ENCODE measurements at places on chromosomes 12 and 14.
A peak's percentile ranks its signal among the peaks of the same experiment; 100 is the strongest.

- DNase-seq: no peak
Observed at GRCh38 chr14:75602503-75602902, 24.1 kb downstream of the FLVCR2 start.

DNA sequence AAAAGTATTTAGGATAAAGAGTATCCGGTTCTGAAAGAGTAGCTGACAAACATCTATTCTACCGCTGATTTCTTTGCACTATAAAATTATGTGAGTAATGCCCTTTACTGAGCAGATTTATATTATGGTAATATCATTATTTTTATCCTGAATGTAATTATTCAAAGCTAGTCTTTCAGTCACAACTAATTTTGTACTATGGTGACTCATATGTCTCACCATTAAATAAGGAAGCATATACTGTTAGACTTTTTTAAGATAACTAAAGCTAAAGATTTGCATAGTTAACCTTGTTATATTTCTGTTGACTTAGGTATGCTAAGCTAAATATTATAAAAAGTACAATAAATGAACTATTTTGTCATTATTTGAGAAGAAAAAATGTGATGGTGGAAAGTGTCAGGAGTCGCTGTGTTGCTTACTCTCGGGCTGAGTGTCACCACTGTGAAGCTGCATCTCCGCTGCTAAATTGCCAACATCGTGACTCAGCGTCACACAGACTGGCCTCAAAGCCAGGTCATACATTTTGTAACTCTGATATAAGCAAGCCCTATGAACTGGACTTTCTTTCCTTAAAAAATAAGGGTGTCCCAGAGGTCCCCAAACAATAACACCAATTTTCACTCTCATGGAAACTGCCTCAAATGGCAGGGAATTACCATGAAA, 69.1 kb upstream of the SSTR1 start:
- DNase-seq: peak; percentile 7

- no peak for DNase-seq
Observed at GRCh38 chr12:122987086-122987951, 6.8 kb downstream of the ARL6IP4 start.

DNA sequence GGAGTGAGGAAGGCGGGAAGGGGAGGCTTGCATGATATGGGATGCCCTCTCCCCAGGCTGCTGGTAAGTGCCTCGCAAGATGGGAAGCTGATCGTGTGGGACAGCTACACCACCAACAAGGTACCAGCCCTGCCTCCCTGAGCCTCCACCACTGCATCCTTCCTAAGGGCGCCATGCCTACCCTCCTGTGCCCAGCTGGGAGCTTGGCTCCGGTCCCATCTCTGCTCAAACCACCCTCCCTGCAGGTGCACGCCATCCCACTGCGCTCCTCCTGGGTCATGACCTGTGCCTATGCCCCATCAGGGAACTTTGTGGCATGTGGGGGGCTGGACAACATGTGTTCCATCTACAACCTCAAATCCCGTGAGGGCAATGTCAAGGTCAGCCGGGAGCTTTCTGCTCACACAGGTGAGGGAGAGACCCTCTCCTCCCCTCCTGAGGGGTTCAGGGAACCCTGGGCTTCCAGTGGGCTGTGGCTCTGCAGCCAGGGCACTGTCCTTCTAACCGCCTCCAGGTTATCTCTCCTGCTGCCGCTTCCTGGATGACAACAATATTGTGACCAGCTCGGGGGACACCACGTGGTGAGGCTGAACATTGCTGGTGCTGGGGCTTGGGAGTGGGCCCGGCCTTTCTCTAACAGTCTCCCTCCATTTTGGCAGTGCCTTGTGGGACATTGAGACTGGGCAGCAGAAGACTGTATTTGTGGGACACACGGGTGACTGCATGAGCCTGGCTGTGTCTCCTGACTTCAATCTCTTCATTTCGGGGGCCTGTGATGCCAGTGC, 2.6 kb downstream of the GNB3 start:
- no peak for DNase-seq

GRCh38 chr12:119681728-119682638, 14.1 kb downstream of the PRKAB1 start:
- no peak for DNase-seq

GRCh38 chr12:45235087-45236025, 19.5 kb downstream of the ANO6 start:
- DNase-seq: no peak

- no peak for DNase-seq
Observed at GRCh38 chr12:93683410-93683809, 6.2 kb downstream of the CRADD start.

- DNase-seq: no peak
Observed at GRCh38 chr12:79085106-79085682, 220.6 kb downstream of the SYT1 start.

GRCh38 chr14:20118795-20119194, 8.3 kb downstream of the OR4K17 start:
- DNase-seq: no peak

DNA sequence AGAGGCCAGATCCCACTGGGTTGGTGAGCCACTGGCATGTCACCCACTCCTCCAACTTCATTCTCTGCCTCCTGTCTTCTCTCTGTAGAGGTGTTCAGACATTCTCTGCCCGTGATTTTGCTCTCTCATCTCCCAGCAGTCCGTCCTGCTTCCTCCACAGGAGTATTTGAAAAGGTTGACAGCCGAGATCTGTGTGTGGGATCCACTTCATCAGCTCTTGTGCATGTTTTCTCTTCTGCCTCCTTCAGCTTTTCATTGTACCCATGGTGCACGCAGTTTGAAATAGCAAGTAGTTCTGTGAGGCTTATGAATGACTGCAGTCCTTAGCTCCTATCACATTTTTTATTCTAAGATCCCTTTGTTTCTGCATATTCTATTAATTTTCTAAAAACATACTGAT, 34.8 kb downstream of the ZC3H14 start:
- no peak for DNase-seq

DNA sequence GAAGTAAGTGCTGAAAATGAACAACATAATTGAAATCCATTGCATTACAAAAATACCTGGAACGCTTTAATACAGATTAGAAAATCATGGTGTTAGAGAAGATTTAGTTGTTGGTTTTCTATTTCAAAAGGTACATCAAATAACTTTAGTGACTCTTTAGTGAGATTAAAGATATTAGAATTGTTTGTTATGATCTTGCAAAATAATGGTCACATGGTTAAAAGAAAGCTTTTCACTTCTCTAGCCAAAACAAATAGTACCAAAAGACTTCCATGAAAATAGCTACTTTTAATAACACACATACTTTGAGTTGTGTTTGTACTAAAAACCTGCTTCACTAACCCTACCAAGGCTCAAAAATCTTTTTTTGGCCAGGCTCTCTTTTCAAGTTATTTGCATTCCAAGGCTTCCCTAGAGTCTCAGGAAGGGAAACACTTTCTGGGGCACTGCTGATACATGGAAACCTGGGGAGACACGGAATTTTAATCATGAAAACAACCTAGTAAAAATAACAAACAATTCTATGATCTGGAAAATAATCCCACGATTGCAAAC, at the start of gene SLCO1A2:
TSS of gene SLCO1A2 (minus strand) at position 147 of the 555 bp plus-strand sequence. CDS start 270 bp downstream, outside the sequence.
- DNase-seq: no peak

DNA sequence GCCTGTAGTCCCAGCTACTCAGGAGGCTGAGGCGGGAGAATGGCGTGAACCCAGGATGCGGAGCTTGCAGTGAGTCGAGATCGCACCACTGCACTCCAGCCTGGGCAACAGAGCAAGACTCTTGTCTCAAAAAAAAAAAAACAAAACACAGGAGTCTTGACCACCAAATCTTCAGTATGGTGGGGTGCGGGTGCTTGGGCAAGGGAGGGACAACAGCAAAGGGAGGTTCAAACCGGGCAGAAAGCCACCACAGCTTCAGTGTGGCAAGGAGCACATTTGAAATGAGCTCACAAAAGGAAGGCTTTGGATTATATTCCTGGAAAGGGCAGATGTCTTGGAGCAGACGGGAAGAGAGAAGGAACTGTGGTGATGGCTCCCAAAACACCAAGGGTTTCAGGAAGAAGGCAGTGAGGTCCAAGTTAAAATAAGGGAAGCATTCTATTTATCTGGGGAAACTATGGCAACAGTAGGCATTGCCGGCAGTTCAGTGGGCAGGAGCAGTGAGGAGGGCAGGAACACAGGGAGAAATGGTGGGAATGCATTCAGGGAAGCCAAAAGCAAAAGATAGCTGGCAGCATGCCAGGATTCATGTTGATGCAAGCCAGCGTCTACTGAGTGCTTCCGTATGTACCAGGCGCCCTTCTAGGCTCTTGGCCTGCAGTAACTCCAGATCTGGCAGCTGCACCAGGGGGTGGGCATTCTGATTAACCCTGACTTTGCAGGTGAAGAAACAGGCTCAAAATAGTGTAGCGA, 51.0 kb upstream of the SRSF5 start:
- no peak for DNase-seq

DNA sequence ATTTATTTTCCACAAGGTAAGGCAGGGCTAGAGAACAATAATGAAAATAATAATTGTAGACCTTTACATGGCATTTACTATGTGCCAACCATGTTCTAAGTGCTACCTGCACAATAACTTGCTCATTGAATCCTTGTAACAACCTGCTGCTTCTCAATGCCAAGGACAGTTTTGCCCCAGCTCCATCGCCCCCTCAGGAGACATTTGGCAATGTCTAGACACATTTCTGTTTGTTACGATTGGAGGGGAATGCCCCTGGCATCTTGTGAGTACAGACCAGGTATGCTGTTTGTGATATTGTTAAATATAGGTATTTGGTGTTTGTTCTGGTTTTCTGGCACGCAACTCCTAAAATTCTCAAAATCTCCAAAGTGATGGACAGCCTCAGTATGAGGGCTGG, 8.1 kb upstream of the ATXN2 start:
- DNase-seq: no peak

DNA sequence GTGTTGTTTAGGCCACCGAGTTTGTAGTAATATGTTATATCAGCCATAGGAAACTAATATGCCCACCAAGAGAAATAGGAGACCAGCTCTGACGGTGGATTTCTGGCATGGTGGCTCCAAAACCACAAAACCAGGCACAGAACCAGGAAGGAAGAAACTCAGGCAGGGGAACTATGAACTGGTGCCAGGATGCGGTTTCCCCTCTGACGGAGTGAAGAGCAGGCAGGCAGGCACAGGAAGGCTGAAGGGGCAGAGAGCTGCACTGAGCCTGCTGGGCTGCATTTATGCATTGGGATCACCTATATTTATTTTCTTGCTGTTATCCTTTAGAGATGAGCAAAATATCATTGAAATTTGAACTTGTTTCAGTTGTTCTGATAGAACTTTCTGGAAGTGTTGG, 479.4 kb downstream of the VRK1 start:
- no peak for DNase-seq

GRCh38 chr12:21456291-21456780, 18.9 kb downstream of the PYROXD1 start:
- DNase-seq: no peak

GRCh38 chr12:125310461-125310860, 245.2 kb downstream of the AACS start:
- no peak for DNase-seq

- no peak for DNase-seq
Observed at GRCh38 chr14:69039288-69039628, 60.2 kb upstream of the ACTN1 start.

DNA sequence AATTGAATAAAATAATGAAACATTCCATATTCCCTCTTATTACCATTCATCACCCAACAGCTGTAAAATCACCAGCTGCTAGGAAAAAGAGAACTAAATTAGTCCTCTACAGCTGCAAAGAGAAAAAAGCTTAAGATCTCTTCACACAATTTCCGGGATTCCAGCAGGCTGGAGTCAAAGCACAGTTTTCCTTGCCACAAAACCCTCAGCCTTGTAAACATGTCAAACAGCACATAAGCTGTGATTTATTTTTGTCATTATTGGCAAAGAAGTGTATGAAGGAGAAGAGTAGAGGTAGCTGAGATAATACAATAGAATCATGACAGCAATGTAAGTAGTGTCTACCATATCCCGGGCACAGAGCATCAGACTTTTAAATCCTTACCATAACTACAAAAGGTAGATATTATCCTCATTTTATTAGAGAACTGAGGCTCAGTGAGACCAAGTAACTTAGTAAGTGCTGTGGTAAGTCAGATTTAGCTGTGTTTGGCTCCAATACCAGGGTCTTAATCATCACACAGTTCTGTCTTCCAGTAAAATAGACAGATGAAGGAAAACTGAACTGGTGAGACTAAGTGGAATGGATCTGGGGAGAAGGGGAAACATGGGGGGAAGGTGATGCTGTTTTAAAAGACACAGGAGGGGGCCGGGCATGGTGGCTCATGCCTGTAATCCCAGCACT, 57.3 kb downstream of the NTN4 start:
- no peak for DNase-seq

DNA sequence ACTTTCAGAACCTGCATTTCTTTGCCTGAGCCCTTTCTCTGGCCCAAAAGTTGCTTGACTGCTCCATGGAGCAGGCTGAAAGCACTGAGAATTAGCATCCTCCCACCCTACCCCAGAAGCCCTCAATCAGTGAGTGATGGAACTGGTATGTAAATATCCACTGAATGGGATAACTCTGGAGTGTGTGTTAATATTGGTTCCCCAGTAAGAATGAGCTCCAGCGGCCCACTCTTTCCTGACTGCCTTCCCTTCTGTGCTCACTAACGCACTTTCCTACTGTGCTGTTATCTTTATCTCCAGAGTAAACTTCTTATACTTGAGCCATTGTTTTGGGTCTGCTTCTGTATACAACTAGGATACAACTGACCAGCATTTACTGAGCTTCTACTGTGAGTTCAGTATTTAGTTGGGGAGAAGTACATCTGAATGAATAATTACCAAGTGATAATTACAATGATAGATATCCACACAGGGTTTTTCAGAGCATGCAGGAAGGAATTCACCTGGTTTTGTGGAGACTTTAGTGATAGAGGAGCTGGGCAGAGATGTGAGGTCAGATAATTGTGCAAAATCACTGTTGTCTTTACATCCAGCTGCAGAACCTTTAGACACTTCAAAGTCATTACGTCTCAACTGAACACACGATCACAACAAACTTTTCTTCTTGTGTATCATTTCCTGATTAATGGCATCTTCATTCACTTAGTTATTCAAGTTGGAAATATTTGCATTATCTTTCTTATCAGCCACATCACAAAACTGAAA, 149.2 kb upstream of the BTG1 start:
- no peak for DNase-seq

DNA sequence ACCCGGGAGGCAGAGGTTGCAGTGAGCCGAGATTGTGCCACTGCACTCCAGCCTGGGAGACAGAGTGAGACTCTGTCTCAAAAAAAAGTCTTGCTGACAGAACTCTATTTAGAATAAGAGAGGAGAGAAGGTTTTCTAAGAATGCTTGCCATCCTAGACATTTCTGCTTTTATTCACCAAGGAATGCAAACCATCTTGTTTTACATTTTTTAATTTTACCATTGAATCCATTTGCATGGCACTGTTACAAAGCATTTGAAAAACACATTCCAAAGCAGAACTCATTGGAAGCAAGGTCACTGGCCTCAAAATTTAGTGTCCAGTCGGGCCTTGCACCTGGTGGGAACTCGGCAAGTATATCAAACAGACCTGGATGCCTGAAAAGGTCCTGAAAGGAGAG, 44.2 kb upstream of the RASSF3 start:
- no peak for DNase-seq

DNA sequence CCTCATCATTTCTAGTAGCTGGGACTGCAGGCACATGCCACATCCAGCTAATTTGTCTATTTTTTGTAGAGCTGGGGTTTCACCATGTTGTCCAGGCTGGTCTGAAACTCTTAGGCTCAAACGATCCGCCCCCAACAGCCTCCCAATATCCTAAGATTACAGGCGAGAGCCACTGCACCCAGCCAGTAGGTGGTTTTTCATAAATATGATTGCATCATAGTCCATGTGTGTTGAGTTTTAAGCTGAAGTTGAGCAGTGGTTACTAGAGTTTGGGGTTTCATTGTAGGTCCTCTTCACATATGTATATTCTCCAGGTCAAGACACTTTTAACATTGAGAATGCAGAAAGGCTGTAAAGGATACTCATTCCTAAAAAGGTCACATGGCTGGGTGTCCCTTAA, 13.1 kb upstream of the TNS2 start:
- DNase-seq: no peak

Measured in T47D (cell line).